CD4-positive, alpha-beta T cell (primary cell): ENCODE measurements at places on chromosomes 6 and 20.

- DNase-seq, result no peak
Observed at GRCh38 chr6:84671183-84671582, 93.2 kb downstream of the TBX18 start.

GRCh38 chr6:51949526-51949925, 137.9 kb downstream of the PKHD1 start:
- DNase-seq, result no peak

- no peak for DNase-seq
Observed at GRCh38 chr20:22470620-22471026, 113.7 kb downstream of the FOXA2 start.

GRCh38 chr20:16078172-16078898, 494.9 kb downstream of the KIF16B start:
- no peak for DNase-seq

- DNase-seq, result no peak
Observed at GRCh38 chr6:26059941-26060340, 27.3 kb upstream of the HFE start.

GRCh38 chr6:133610227-133610840, 278.6 kb upstream of the TCF21 start:
- DNase-seq, result no peak

DNA sequence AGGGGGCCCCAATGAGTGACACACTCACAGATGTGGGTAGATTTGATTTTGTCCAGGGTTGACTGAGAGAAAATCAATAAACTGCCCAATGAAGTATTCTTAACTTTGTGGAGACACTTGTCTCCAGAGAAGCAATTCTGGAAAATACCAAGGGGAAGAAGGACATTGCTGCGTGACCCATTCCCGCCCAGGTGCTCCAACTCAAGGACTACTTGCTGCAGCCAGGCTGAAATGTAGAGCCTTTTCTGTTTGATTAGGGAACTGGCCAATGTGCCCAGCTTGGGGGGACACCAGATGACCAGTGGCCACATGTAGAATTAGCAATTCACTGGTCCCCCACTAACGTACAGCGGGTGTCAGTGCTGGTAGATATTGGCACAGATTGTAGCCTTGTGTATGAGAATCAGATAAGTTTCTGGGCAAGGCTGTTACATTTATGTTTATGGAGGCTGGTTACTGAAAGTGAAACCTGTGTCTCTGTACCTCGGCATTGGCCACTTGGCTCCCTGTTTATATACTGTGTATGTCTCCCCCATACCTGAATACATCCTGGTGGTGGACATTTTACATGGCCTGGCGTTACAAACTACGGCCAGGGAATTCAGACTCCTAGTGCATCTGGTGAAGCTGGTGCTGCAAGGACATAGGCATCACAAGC, 32.3 kb downstream of the HDDC2 start:
- no peak for DNase-seq

DNA sequence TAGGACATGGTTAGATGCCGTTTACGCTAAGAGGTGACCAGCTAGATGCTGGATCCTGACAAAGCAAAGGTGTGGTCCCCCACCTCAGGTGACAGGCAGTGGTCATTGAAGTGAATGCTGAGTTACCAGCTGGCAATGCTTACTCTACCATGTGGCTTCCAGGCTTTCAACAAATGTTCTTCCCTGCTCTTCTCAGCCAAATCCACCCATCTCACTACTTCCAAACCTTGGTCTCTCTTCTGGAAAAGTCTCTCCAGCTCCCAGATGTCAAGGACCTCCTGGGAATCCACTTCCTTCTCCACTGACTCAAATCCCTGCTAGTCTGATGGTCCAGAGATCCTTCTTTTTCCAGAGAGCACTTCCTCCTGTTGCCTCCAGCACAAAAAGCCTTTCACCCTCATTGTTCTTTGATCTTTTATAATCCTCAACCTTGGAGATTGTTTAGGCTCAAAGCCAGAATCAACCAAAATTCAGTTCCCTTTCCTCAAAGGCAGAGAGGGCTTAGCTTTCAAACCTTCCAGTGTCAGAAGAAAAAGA, 228.0 kb downstream of the ZNF217 start:
- DNase-seq, result no peak

DNA sequence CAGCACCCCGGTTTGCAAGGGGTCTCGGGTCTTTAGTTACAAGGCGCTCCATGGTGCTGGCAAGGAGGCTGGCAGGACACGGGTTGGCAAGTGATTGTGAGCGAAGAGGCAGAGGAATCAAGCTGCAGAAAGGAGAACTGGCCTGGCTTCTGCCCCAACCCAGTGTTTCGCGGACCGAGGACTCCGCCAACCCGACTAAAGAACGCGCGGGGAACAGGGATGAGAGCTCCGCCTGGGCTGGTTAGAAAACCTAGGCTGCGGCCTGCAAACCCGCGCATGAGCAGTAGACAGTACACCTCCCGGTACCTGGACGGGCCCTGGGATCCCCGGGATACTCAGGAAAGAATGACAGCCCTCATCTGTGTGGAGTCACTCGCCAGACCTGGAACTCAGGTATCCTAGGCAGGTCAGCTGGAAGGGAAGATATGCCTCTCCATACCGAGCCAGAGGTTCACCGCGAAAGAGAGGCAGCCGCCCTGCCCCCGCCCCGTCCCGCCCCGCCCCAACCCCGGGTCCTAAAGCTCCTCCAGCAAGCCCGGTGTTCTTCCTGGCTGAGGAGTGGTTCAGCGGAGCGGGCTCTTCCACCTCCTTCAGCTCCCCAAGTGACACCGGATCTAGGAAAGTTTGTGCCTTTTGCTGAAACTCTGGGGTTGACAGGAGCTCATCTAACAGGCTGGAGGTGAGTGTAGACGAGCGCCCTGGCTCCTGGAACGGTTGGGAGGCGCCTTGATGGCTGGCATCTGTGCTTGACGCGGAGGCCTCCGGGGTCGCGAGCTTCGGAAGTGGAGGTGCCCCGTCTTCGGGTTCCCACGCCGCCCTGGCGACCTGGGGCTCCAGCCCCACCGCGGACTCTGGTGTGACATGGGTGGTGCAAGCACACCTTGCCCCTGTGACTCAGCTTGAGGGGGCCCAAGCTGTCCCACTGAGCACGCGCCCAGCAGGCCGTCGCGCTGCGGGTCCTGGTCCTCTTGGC, 1847.3 kb upstream of the DEFB115 start:
- no peak for DNase-seq

- no peak for DNase-seq
Observed at GRCh38 chr6:46338131-46338530, 153.1 kb downstream of the RCAN2 start.

- no peak for DNase-seq
Observed at GRCh38 chr20:20233041-20233514, 134.8 kb upstream of the INSM1 start.

DNA sequence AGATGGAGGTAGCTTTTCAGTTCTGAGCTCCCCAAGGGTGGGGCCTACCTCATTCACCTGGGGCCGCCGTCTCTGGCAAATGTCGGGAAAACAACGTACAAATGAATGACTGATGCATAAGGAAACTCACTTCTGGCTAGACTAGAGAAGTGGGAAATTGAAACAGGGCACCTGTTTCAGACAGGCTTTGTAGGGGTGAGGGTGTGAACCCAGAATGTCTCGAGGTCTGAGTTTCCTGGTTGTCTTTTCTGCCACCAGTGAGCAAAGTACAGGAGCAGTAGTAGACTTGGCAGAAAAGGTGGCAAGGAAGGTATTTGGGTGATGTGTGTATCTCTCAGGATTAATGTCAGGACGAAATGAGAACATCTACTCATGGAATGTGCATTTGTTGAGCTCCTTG, 308.5 kb downstream of the CLIC5 start:
- no peak for DNase-seq

DNA sequence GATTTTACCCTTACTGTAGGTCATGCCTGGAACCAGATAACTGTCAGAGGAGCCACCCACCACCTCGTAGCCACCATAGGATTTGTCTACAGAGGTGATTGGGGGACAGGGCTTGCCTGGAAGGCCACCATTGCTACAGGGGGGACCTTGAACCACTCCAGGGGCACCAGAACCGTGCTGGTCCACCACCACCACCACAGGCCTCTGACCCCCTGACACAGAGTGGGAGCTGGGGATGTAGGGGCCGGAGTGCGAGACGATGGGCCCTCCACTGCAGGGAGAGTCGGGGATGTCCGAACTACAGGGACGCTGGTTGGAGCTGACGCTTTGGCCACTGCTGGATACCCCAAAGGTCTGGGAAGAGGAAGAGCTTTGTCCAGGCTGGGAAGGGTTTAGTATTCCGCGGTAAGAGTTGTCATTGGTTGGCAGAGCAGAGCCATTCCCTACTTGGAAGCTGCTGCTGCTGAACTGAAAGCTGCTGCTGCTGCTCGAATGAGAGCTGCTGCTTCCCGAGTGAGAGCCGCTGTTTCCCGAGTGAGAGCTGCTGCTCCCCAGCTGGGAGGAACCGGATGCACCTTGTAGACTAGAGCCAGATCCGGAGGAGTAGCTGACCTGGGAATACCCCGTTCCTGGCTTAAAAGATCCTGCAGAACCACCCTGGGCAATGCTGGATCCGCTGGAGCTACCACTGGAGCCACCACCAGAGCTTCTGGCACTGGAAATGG, 2.2 kb downstream of the PSORS1C1 start:
- no peak for DNase-seq

GRCh38 chr6:140201787-140202458, 827.5 kb upstream of the CITED2 start:
- DNase-seq, result no peak

GRCh38 chr20:20407891-20408805, 40.2 kb downstream of the INSM1 start:
- DNase-seq, result no peak

DNA sequence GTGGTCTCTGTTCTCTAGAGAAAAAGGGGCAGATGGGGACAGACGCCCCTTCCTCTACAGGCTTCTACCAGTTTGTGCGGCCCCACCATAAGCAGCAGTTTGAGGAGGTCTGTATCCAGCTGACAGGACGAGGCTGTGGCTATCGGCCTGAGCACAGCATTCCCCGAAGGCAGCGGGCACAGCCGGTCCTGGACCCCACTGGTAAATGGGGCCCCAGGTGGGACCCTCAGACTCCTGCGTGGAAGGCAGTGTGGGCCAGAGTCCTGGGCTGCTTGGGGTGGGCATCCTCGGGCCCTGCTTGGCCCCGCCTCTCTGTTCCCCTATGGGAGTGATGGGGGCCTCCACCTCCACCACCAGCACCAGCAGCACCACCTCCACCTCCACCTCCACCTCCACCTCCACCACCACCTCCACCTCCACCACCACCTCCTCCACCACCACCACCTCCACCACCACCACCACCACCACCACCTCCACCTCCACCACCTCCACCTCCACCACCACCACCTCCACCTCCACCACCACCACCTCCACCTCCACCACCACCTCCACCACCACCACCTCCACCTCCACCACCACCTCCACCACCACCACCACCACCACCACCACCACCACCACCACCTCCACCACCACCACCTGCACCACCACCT, 3.2 kb upstream of the TNFRSF6B start:
- no peak for DNase-seq

GRCh38 chr6:31163922-31164321, 5.5 kb downstream of the TCF19 start:
- no peak for DNase-seq

GRCh38 chr6:159679091-159680077, 13.7 kb downstream of the SOD2 start:
- DNase-seq, result no peak

DNA sequence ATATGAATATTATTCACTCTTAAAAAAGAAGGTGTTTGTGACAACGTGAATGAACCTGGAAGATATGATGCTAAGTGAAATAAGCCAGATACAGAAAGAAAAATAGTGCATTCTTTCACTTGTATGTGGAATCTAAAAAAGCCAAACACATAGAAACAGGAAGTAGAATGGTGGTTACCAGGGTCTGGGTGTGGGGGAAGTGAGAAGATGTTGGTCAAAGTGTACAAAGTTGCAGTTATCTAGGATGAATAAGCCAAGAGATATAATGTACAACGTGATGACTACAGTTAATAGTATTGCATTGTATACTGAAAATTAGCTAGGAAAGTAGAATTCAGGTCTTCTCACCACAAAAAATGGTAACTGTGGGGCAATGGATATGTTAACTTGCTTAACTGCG, 151.1 kb upstream of the HCRTR2 start:
- no peak for DNase-seq

- DNase-seq, result no peak
Observed at GRCh38 chr6:72863131-72863530, 241.3 kb downstream of the KCNQ5 start.

DNA sequence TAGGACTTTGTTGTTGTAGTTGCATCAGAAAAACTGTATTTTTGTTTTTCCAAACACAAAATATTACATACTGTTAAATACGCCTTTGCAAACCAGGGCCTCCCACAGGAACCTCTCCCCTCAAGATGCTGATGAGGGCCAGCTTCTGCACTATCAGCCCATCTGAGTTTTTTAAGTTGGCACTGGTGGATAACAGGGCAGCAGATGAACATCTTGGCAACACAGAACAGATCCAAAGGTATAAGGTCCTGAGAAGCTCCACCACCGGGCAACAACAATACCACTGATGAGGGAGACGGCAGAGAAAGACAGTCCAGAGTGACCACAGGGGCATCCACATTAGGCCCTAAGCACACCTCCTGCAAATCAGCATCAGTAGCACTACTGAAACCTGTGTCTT, 177.7 kb downstream of the DLL1 start:
- DNase-seq, result no peak

DNA sequence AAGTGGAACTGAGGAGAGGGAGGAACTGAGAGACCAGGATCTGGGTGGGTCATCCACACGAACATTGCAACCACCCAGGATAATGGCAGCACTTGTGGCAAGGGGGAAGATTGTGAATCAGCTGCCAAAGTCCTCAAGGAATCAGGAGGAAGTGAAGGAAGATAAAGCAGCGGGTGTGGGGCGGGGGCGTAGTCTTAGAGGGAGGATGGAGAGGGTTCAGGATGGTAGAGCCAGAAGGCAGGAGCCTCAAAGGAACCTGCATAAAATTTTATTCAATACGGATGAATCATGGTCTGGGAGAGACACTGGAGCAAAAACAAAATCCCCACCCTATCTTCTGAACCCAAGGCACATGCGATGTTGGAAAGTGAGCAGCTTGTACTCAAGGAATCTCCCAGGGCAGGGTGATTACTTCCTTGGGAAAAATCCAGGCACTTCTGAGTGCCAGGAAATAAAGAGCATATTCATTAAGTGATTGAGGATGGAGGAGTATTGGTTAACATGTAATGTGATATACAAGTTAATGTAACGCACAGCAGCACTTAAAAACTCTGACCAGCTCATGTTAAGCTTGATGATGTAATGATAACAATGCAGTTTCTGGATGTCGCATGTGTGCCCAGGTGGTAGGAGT, 82.0 kb upstream of the B3GAT2 start:
- no peak for DNase-seq

- DNase-seq, result no peak
Observed at GRCh38 chr20:36306553-36307411, 643 bp downstream of the DLGAP4 start.

DNA sequence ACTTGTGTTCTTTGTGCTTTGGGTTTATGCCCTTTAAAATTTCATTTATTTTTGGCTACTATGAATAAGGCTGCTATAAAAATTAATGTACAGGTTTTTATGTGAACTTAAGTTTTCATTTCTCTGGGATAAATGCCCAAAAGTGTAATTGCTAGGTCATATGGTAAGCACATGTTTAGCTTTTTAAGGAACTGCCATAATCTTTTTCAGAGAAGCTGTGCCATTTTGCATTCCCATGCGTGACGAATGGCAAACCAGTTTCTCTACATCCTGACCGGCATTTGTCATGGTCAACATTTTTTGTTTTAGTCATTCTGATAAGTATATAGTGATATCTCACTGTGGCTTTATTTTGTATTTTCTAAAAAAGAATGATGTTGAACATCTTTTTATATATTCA, 236.0 kb upstream of the SGK1 start:
- DNase-seq, result no peak
